ENCODE measurements at places on chromosomes 6 and 20.
A peak's percentile ranks its signal among the peaks of the same experiment; 100 is the strongest.

DNA sequence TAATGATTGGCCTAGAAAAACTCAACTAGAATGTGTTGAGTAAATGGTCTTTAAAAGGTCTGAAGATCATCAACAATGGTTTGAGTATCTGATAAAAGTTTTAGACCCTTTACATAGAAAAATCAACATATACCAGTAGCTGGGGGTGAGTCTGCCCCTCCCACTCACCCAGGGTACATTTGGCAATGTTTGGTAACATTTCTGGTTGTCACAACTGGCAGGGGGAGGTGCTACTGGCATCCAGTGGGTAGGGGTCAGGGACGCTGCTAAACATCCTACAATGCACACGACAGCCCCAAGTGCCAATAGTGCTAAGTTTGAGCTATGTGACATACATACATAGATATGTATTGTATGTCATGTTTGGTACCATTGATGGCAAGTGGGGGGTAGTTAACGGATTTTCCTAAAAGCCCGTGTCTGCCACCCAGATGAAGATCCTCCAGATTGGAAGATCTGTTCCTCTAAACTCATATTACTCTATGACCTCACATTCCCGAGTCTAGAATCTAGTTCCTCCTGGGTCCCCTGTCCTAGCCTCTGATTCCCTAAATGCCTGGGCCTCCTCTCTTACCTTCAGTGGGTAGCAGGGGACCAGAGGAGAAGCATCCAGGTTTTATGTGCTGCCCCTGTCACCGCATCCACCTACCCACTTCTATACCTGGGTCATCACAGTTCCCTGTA is 2.5 kb upstream of the MMP9 start:
- DNase-seq = no peak

- DNase-seq = no peak
Measured at GRCh38 chr6:12937971-12938370, 221.4 kb downstream of the PHACTR1 start.

- DNase-seq = no peak
Measured at GRCh38 chr20:61690150-61690549, 375.5 kb downstream of the TAF4 start.

- DNase-seq = no peak
Measured at GRCh38 chr6:72916906-72917305, 295.0 kb downstream of the KCNQ5 start.

DNA sequence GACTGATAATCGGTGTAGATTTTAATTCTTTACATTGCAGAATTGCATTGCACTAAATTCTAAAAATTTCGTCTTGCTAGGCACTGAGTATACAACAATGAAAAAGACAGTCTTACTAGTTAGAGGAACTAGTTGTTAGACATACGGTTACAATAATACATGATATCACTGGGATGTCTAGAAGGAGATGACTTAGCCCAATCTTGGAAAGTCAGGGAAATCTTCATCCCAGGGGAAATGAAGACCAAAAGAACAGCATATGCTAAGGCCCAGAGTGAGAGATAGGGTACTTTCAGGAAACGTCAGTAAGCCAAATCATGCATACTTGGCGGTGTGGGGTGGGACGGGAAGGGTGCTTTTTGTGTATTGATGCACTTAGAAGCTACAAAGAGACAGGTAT is 901 bp downstream of the CEP57L1 start:
- DNase-seq = no peak

DNA sequence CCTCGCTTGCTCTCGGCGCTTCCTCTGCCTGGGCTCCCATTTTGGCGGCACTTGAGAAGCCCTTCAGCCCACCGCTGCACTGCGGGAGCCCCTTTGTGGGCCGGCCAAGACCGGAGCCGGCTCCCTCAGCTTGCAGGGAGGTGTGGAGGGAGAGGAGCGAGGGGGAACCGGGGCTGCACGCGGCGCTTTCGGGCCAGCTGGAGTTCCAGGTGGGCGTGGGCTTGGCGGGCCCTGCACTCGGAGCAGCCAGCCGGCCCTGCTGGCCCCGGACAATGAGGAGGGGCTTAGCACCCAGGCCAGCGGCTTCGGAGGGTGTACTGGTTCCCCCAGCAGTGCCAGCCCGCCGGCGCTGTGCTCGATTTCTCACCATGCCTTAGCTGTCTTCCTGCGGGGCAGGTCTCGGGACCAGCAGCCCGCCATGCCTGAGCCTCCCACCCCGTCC is 10.2 kb upstream of the SRPK1 start:
- no peak for DNase-seq

GRCh38 chr6:36962874-36963273 is 8.3 kb downstream of the PI16 start:
- no peak for DNase-seq

- DNase-seq = no peak
Measured at GRCh38 chr20:54488442-54488841, 13.0 kb downstream of the DOK5 start.

- no peak for DNase-seq
Measured at GRCh38 chr6:149567194-149567586, 1.0 kb downstream of the GINM1 start.

DNA sequence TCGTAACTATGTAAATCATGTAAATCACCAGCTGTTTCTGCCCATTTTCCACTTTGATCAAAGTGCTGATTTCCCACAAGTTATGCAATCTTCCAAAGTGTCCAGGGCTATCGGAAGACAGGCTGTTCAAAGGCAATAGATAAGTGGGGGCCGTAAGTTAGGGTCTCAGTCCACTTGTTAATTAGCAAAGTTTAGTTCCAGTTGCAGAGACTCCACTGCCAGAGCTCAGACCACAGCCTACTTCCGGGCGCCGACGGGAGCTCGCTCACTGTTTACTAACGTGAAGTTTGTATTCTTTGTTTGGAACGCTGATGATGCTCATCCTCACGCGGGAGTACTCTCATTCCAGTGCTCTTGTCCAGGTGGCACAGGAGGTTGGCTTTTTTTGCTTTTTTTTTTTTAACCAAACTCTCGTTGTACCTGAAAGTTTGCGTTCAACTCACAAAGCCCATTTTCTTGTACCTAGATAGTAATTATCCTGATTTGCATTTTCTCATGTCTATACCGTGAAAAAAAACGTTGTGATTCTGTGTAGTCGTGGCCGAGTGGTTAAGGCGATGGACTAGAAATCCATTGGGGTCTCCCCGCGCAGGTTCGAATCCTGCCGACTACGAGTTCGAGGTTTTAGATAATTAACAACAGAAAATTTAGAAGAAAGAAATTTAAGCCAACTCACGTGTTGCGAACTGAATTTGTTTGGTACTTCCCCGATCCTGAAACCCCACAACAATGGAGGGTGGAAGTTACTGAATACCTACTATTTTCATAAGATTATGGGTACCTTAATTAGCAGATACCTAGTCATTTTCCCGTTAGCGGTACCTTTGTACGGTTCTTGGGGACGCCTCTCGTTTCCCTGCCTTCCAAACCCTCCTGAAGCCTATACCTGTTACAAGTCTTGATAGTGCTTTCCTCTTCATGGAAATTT is 29.9 kb upstream of the ZNF184 start:
- peak; percentile 85 for DNase-seq

DNA sequence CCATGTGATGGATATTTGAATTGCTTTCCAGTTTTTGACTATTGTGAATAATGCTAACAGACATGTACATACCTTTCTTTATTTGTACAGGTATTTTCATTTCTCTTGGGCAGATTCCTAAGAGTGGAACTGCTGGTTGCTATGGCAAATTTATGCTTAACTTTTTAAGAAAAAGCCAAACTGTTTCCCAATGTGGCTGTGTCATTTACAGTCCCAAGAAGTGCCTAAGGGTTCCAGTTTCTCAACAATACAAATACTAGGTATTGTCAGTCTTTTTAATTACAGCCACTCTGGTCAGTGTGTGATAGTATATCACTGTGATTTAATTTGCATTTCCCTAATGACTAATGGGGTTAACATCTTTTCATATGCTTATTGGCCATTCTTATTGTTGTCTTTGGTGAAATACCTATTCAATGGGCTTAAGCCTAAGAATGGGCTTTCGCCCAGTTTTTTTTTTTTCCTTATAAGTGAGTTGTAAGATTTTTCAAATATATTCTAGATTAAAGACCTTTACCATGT is 10.3 kb downstream of the REPS1 start:
- no peak for DNase-seq
